ENCODE measurements at places on chromosomes 3 and 15.
A peak's percentile ranks its signal among the peaks of the same experiment; 100 is the strongest.

DNA sequence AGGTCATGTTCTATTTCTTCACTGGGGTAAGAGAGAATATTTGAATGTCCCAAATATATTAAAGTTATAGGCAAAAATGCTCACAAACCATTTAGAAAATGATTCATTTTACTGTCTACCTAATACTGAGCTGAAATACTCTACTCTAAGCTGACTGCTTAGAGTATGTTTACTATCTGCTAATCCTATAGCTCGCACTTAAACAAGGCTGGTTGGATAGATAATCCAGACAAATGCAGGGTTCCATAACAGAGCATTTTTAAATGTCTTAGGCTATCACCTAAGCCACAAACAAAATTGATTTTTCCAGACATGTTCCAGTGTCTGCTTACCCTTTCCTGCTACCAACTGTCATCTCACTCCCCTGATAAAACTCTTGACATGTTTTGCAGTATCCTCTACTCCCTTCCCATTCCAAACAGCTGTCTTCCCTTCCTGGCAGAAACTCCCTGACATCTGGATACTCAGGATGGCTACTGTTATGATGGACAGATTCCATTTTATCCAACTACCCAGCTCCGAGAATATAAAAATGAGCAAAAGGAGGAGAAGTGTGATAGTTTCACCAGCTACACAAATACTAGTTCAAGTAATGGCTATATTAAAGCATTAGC is 1034.7 kb downstream of the FHIT start:
- no peak for DNase-seq

- no peak for DNase-seq
Measured at GRCh38 chr3:55718074-55718473, 231.0 kb upstream of the WNT5A start.

- DNase-seq = no peak
Measured at GRCh38 chr3:123778991-123779622, 105.0 kb downstream of the MYLK start.

DNA sequence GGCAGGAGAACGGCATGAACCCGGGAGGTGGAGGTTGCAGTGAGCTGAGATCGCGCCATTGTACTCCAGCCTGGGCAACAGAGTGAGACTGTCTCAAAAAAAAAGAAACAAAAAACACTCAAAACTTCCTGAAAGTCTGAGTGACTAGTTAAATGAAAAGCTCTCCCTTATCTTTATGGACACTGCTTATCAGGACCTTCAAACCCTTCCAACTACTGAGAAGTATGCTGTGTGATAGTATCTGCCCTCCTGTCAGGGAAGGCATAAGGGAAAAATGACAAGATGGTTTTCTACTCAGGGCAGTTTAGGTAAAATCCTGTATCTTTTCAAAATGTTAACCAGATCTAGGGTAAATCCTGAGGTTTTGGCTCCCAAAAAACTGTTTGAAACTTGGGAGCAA is 21.8 kb downstream of the EMC7 start:
- DNase-seq = no peak

- no peak for DNase-seq
Measured at GRCh38 chr3:4982773-4983738, 3.8 kb downstream of the BHLHE40 start.

DNA sequence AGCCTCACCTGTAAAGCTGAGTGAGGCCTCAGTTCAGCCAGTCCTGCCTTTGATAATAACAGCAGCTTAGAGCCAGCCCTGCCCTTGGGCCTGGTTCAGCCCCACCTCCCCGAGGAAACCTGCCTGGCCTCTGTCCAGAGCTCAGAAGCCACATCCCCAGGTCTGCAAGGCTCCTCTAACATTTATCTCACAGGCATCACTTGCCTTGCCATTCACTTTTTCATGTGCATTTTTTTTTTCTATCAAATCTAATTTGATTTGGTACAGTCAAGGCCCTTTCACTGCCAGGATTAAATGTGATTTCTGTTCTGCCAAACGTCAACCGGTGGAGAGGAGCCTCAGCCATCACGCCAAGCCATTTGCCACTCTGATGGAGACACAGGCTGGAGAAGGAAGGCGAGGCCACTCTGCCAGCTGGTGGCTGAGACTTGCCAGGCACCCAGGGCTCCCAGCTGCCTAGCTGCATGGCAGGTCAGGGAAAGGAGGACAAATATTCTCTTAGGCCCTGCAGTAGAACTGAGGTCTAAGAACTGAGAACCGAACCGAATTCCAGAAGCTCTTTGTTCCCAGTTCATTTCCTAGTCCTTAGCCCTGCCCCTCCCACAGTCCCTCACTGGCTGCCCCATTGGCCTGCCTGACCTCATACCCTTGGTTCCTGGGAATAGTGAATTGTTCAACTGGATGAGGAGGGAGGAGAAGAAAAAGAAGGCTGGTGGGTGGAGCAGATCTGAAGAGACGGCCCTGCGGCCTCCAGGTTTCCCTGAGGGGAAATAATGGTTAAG is 76.4 kb downstream of the SPSB4 start:
- DNase-seq = no peak

DNA sequence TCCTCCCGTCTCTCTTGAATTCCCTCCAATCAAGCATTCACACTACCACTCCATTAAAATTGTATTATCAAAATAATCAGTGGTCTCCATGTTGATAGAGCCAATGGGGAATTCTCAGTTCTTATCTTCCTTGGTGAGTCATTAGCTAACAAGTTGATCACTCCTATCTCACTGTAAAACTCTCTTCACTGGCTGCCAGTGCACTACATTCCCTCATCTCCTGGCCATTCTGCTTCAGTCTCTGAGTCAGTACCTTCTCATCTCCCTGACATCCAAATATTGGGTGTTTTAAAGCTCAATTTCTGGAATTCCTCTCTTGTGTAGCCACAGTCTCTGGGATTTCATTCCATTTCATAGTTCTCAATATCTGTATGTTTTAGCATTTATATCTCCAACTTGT is 175.2 kb downstream of the ALDH1A2 start:
- no peak for DNase-seq

- no peak for DNase-seq
Measured at GRCh38 chr3:195411836-195412235, 31.0 kb downstream of the ACAP2 start.

DNA sequence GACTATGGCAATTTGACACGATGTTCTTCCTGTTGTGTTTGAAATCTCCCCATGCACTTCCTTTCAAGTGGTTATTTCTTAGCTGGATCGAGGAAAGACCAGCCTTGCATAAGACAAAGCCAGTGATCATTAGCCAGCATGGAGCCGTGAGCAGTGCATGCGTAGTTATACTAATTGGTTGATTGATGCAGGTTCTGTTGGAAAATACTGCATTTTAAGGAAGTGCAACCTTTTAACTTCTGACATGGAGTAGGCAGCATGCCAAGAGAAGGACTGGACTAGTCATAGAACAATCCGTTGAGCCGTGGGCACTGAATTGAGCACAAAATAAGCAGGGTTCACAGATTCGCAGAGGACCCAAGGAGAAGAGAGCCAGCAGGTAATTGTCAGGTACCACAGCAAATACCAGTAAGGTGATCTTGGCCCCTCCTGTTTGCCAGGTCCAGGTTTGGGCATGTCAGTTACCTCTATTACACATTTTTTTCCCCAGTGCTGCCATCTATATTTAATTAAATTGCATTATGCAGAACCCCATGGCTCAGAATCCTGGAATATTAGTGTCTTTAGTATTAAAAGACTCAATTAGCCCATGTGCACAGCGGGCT is 29.0 kb upstream of the BCL6 start:
- DNase-seq = no peak

- DNase-seq = no peak
Measured at GRCh38 chr3:169399068-169399467, 264.4 kb downstream of the MECOM start.

DNA sequence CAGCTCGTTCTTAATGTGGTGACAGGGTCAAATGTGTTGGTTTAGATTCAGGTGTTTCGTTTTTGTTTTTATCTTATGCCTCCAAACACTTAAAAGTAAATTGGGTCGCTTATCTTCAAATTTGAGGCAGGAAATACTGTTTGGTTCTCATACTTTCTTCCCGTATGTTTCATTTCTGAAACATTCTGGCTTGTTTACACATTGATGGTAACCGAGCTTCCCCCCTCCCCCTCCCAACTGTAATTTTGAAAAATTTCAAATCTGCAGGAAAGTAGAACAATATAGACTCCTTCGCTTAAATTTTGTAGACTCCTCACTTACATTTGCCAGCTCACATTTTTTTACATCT is 64.9 kb downstream of the CMTM8 start:
- DNase-seq = no peak

DNA sequence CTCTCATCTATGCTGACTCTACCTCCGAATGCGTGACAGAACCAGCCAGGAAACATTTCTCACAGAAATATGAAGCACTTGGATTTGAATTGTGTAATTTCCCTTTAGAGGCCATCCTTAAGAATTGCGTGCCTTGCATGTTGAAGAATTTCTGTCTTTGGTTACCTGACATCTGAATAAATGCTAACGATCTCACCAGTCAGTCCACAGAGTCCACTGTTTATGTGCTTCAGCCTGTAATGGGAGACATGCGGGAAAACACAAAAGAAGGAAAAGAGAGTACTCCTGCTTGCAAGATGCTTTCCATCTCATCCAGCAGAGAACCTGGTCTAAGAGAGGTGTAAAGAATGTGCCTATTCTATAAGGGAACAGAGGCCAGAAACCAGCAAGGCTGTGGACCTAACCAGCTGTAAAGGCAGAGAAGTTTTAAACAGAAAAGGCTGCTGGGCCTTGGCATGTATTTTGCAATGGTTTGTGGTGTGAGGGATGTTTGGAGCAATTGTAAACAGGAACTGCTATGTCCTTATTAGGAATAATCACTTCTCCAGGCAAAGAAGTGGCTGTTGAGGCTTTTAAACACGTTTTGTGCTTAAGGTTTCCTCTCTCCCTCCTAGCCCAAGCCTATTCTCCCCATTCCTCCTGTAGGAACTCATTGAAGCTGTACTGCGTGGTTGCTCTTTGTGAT is 36.4 kb upstream of the BOC start:
- DNase-seq = no peak

GRCh38 chr3:58463181-58463941 is 28.5 kb upstream of the KCTD6 start:
- DNase-seq = peak; percentile 90

DNA sequence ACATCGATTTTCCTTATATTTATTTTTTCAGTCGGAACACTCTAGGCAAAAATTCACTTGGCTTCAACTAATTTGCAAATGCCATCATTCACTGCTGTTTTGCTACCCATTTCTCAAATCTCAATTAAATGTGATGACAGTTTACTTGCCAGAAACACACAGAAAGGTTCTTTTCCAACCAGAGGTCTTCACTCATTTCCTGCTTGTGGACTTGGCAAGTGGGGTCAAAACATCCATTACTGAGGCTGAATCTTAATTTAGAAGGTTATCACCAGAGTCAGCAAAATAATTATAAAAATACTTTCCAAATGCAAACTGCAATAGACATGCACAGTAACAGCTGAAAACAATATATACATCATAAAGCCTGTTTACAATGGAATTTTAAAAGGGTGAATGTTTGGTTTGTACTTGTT is 625.4 kb upstream of the TBL1XR1 start:
- no peak for DNase-seq
